Activated CD4-positive, alpha-beta T cell treated with anti-CD3 and anti-CD28 coated beads, Interleukin-2, amount 50 U/mL, for 4 hours (primary cell): ENCODE measurements at places on chromosomes 5 and 9.

GRCh38 chr9:132078699-132079356, 839 bp downstream of the MED27 start:
- DNase-seq: no peak

- DNase-seq: no peak
Measured at GRCh38 chr5:146852089-146852488, 26.5 kb downstream of the PPP2R2B start.

DNA sequence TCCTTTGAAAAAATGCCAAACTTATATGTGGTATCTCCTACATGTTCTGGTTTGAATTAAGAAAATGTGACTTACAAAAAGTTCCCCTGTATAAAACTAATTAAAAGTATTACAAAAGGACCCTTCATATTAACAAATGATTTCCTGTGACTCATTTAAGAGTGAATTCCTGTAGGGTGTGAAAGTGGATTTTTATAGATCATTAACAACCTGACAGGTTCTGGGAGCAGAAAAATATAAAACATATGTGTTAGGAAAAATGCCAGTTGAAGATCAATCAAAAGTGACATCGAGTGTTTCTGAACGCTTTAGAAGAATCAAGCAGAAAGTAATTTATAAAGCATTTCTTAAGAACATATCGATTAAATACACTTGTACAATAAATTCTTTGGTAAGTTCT, 35.5 kb downstream of the CAMK4 start:
- DNase-seq: no peak

- DNase-seq: no peak
Measured at GRCh38 chr9:125372441-125373226, 111.0 kb downstream of the GAPVD1 start.

DNA sequence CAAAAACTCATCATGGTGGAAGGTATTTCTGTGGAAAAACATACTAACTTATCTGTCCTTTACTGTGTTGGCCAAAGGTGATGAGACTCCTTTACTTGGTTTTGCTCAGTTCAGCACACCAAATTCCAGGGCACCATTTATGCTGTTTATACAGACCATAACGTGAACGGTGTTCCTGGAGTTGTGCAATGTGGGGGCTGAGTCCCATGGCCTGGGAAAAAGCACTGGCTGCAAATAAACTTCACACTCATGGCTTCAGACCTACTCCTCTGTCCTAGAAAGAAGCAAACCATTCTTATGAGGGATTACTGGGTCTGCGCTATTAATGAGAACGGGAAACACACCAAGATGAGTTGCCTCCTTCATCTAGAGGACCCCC, 10.4 kb downstream of the FREM1 start:
- DNase-seq: no peak

DNA sequence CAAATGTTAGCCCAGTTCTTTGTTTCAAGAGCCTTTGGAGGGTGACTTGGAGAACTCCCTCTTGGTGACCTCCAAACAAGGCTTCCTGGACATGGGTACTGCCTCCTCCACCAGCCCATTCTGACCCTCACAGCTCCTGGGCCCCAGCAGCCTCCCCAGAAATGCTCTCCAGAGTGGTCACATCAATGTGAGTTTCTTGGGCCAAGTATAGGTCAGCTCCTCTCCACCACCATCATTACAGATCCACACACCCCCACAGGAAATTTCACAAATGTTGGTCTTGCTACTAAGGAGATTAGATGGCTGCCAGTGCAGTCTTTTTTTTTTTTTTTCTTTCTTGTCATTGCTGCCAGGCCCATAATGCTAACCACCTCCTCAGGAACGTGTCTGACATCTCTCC, 410.7 kb downstream of the DTWD2 start:
- DNase-seq: no peak

DNA sequence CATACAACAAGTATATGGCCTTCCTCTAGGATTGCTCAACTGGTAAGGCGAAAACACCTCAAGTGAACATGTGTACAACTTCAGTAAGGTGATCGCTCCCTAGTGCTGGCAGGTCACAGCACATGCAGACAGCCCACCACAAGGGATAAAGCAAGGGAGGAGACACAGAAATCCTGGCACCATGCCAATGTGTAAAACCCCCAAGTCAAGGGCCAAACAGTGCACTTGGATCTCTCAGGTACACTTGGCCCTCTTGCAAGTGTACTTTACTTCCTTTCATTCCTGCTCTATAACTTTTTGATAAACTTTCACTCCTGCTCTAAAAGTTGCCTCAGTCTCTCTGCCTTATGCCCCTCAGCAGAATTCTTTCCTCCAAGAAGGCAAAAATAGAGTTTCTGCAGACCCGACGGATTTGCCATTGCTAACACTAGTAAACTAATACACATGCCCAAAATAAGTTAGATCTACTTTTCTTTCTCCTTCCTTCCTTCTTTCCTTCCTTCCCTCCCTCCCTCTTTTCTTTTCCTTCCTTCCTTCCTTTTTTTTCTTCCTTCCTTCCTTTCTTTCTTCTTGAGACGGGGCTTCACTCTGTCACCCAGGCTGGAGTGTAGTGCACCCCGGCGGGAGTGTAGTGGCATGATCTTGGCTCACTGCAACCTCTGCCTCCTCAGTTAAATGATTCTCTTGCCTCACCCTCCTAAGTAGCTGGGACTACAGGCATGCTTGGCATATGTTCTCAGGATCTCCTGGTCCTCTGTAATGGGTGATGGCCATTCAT, 6.8 kb upstream of the LNPEP start:
- DNase-seq: no peak

DNA sequence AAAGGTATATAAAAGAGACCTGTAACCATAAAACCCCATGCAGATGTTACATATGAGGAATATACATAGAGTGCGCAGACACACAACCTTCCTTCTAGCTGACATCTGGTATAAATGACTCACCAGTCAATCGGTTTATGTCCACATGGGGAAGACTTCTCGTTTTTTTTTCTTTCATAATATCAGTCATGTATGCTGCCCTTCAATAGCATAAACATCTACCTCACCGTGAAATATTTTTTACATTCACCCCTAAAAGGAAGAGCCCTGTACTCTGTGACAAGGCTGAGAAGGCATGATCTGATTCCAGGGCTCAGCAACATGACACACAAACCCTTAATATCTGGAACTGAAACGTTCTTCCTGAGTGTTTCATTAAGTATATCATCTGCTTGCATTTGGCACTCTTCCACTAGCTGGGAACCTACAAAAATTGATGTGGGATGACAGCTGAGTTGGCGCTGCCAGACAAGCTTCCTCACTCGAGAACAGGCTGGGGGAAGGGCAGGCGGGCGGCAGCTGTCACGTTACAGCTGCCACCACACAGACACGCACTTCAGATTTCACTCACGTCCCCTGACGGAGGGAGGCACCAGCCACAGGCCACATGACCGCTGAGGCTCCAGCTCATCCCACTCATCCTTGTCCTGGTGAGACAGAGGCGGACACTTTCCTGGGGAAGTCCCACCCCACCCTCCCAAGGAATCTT, 74.2 kb downstream of the SHB start:
- no peak for DNase-seq

DNA sequence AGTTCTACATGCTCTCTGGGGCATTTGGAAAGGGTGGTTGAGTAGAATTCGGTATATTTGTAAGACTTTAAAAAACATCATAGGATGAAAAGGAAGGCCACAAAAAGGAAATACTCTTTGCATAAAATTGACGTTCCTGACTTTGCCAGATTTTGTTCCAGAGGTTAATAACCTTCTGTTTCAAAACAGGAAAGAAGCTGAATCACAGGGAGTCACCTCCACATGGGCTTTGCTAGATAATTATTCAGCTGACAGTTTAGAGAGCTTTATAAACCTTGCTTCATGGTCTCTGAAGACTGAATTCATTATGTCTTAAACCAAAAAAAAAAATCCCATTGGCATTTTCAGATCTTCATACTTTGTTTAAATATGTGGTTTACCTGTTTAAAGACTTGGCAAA, 203.7 kb downstream of the SEMA6A start:
- DNase-seq: no peak

GRCh38 chr9:80797101-80797829, 892.1 kb downstream of the TLE1 start:
- no peak for DNase-seq

GRCh38 chr5:171166766-171167165, 142.3 kb upstream of the TLX3 start:
- no peak for DNase-seq

DNA sequence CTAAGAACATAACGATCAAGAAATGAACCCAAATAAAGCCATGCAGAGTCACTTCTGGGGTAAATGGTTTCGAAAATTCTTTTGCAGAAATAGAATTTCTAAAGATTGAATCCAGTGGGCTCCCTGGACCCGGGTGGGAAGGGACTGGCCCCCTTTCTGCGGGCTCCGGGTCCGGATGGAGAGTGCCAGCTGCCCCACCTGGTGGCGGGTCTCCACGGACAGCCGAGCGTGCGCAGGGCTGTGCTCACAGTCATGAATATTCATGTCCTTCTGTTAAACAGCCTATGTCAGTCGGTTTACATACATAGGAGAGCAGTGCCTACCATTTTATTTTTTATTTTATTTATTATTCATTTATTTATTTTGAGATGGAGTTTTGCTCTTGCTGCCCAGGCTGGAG, 4.7 kb upstream of the PPP1R26 start:
- no peak for DNase-seq

DNA sequence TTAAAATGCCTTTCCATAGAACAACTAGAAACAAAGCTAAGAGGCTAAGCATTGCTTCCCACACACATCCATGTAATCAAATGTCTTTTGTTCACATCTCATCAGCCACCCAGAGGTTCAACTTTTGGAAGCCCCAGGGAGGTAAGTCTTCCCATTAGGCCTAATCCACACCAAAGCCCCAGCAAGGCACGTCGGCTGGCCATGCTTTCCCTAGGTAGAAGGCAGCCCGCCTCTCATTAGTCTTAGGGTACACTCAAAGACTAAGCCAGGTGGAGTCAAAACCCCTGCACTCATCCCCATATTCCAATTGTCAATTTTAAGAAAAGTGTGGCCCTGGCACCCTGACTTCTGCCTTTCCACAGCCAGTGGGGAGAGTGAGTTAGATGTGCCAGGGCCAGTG, 87.9 kb downstream of the ATPSCKMT start:
- no peak for DNase-seq

DNA sequence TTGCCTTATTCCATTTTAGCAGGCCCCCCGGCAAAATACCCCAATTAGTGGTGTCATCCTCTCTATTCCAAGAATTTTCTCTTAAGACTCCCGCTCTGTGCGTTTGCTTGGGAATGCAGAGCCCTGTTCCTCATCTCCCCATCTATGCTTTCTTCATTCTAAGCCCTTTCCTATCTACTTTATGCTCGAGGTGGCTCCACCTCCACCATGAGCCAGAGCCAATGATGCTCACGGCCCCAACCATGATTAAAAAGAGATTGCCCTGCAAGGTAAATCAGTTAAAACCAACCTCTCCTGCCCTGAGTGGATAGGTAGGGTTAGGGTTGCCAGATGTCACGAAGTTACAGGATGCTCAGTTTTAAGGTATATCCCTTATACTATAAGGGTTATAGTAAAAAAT, 677 bp upstream of the TXNDC15 start:
- peak; percentile 5 for DNase-seq

- no peak for DNase-seq
Measured at GRCh38 chr5:158463938-158464337, 605.0 kb upstream of the CLINT1 start.

- DNase-seq: no peak
Measured at GRCh38 chr9:89916001-89916597, 311.3 kb downstream of the GADD45G start.

DNA sequence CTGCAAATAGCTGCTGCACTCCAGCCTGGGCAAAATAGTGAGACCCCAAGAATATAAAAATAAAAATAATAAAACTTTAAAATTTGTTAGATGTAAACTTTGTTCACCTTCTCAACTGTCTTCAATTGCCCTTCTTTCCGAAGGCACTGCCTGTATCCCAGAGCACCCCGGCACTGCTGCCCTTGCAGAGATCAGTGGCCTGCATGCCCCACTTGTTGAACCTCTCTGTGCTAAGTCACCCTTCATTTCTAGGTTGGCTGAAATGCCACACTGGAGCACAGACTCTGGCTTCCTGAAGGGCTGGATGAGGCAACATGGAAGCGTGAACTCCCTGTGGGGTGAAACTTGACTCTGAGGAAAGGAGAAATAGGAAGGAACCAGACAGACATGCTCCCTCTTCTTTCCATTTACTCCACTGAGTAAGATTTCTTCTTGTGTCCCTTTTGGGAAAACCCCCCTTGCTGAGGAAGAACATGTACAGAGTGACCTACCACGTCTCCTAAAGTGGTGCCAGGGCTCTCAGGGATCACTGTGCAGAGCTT, 8.4 kb upstream of the JMY start:
- DNase-seq: no peak

GRCh38 chr9:133067006-133067405, 5.2 kb downstream of the CEL start:
- no peak for DNase-seq

- DNase-seq: no peak
Measured at GRCh38 chr5:141840280-141840812, 37.9 kb downstream of the PCDH1 start.

- DNase-seq: no peak
Measured at GRCh38 chr5:90866333-90866732, 307.7 kb downstream of the ADGRV1 start.

DNA sequence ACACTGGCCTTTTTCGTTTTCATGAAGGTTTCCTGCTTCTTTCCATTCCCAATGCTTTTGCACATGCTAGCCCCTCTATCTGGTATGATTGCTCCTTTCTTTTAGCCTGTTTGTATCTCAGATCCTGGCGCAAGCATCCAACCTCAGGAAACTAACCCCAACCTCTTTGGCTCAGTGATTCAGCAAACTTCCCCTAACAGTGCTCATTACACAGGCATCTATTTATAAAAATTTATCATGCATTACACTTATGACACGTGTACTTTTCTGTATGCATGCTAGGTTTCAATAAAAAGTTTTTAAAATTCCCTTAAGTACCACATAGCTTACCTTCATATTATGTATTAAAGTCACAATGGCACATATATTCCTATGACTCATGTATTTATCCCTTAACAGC, 218.9 kb downstream of the EPB41L4A start:
- no peak for DNase-seq

DNA sequence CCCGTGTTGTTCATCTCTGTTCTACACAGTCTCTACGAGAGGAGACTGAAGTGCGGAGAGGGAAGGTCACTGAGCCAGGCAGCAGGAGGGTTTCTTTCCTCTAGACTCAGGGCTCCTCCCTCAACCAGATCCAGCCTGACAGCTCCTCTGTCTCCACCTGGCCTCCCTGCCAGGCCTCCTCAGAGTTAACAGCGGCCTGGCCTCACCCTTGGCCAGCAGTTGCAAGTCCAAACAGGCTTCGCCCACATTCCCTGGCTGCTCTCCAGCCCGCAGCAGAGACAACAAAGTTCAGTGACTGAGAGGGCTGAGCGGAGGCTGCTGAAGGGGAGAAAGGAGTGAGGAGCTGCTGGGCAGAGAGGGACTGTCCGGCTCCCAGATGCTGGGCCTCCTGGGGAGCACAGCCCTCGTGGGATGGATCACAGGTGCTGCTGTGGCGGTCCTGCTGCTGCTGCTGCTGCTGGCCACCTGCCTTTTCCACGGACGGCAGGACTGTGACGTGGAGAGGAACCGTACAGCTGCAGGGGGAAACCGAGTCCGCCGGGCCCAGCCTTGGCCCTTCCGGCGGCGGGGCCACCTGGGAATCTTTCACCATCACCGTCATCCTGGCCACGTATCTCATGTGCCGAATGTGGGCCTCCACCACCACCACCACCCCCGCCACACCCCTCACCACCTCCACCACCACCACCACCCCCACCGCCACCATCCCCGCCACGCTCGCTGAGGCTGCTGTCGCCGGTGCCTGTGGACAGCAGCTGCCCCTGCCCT, at the start of gene HRCT1:
Gene HRCT1 (plus strand): TSS at position 291 of the 768 bp plus-strand sequence. CDS start 86 bp downstream, at position 377.
- no peak for DNase-seq
